ENCODE measurements at places on chromosomes 12 and 14.

GRCh38 chr12:119412811-119413794 lies 78.6 kb downstream of the CCDC60 start:
- peak; percentile 58 for DNase-seq

DNA sequence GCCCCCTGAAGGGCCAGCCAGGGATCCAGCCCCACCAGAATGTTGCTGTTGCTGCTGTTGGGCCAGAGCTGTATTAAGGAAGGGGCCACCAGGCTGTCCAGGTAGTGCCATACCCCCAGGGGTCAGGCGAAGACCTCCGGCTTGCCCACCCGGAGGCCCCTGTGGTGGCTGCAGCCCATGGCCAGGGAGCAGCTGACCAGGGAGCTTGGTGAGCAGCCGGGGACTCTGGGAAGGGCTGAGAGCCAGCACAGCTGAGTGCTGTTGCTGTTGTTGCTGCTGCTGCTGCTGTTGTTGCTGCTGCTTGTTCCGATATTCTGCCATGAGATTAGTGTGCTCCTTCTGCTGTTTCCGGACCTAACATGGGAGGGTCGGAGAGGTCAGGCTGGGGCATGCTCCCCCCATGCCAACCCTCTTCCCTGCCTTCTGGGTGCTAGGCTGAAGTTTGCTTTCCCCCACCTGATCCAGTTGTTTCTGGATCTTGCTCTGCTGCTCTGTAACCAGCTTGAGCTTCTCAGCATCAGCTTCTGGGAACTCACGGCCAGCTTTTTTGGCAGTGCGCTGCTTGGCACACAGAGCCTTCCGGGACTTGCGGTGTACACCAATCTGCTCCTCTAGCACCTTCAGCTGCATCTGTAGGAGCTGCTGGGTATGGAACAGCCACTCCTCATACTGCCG lies 15.2 kb upstream of the PRKAG1 start:
- DNase-seq, result no peak

DNA sequence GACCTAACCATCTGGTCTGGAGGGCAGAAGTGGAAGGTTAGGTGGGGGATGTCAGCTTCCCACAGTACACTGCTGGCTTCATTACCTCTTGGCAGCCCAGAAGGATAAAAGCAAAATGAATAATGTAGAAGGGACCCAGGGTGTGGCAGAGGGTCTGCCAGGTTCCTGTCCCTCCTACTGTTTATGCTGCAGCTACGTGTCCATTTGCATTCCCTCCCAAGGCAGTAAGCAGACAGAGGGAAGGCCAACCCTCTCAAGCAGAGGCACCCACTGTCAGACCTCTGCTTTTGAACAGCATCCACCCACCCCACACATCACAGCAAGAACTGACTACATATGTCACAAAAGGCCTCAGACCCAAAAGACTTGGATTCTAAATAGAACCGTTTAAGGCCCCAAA lies 19.4 kb downstream of the MAX start:
- DNase-seq, result no peak

DNA sequence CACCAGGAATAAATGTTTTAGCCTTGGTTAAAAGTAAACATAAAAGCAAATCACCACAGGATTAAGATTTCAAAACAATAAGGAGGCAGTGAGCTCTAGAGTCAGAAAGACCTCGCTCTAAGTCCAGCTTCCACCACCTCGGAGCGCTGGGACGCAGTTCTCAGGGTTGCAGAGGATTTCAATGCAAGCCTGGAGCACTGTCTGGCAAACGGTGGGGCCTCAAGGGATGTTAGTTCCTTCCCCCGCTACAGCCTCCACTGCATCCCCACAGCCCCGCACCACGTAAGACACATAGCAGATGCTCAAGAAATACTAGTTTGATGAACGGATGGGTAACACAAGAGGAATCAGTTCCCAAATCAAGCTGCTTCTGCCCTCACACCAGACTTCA lies 39.3 kb upstream of the TMCC3 start:
- no peak for DNase-seq

DNA sequence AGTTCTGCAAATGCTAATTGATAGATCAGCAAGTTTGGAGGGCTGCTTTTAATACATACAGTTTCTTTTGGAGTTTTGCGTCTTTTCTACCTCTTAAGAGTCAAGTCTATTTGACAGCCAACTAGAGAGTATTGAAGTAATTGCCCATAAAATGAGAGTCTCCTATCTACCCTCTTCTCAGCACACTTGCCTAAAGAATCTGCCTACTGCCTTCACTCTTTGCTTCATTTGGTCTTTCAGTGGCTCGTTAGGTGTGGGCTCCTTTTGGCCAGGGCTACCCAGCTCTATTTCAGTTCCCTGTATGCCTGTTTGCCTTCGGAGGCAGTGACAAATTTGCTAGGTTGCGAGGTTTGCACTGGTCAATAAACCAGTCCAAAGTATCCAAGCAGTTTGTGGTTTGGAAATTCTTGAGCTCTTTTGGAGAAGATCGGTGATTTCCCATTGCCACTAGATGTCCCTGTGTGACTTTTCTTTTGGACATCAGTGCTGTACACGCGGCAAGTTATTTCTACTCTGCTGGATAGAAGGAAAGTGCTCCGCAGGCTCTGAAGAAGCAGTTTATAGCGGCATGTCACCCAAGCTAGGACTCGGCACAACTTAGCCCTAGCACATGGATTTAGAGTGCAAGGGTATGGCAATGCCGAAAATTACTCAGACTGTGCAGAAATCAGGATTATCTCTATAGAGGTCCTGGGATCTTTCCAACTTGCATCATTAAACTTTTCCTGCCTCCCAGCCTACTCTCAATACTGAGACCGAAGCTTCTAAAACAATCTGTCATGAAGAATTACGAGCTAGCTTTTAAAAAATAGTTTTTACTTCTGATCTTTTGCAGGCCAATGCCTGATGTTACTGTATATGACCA lies 38.6 kb downstream of the MGST1 start:
- peak; percentile 19 for DNase-seq

GRCh38 chr12:113569806-113570205 lies 98.1 kb upstream of the LHX5 start:
- no peak for DNase-seq

GRCh38 chr12:98042668-98043067 lies 472.7 kb upstream of the TMPO start:
- DNase-seq, result no peak

DNA sequence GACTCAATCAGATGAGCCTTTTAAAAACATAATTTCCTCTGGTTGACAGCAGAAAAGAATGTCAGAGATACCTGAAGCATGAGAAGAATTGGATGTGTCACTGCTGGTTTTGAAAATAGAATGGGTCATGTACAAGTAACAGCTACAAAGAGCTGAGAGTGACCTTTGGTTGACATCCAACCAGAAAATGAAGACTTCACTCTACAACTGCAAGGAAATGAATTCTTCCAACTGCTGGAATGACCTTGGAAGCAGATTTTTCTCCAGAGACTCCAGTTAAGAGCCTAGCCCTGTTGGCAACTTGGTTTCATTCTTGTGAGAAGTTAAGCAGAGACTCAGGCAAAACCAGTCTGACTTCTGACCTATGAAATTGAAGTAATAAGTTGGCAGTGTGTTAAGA lies 505.9 kb downstream of the SLC16A7 start:
- DNase-seq, result no peak

- no peak for DNase-seq
These were observed 424 bp downstream of the TEDC1 start for GRCh38 chr14:105491366-105491973.

DNA sequence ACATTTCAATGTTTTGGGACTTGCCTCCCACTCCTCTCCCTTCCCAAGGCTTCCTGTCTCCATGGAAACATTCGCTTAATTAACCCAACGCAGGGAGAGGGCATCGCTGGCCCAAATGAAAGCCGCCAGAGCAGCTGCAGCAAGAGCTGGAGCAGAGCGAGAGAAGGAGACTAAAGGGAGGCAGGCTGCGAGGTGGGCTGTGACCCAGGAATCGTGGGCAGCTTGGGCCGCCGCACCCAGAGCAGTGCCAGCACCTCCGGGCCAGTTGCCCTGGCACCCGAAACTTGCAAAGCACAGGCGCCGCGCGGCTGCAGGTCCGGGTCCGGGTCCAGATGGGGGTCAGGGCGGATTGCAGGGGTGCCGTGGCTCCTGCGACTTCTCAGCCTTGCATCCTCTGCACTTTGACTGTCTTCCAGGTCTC lies 43.5 kb upstream of the PTPRQ start:
- no peak for DNase-seq

- peak; percentile 30 for DNase-seq
These were observed 319.4 kb downstream of the EGLN3 start for GRCh38 chr14:33631441-33631840.

- no peak for DNase-seq
These were observed 334.9 kb upstream of the SFSWAP start for GRCh38 chr12:131375972-131376345.

DNA sequence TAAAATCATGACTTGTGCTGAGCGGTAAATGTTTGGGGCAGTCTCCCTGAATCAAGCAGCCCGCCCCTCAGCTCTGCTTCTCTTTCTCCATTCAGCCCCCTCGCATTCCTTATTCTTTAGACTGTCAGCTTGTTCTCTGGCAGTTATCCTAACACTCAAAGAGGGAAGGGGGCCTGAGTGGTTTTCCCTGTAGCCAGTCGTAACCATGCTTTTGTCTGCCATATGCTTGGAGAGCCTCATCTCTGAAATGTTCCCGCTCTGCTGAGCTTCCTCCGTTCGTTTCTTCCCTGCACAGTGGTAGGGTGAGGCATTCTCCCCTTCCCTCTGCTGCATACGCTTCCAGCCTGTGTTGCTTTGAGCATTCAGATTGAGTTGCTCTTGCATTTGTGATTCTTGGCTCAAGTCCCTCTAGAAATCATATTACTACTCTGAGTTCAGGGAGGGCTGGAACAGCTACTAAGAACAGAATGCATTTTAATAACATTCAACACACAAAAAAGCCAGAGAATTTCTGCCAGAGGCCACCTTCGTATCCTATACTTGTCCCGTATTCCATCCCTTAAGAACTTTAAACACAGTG lies 119.7 kb downstream of the FBXL14 start:
- DNase-seq, result peak; percentile 30

DNA sequence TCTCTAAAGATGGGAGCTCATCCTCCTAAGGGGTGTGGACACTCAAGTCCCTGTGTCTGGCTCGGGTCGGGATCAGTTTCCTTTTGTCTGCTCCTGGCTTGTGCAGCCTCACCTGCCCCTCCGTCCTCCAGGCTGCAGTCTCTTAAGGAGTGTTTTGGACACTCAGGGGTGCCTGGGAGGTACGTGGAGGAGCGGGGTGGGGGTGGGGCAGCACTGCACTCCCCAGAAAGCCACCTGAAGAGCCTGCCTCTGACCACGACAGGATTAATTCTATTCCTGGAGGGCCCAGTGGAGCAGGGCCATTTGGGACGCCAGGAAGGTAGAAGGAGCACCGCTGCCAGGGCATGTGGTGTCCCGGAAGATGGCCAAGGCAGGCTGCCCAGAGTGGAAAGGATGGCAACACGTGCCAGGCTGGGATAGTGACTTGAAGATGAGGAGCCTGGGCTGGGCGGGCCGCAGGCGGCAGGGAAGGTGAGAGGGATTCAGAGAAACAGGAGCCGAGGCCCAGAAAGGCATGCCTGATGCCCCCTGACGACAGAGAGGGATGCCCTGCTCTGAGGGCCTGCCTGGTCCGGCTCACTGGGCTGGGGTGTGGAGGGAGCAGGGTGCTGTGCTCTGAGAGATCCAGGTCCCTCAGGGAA lies 14.8 kb upstream of the LRTM2 start:
- DNase-seq, result no peak

- peak; percentile 97 for DNase-seq
These were observed 454.7 kb downstream of the NPAS3 start for GRCh38 chr14:33393231-33393894.

DNA sequence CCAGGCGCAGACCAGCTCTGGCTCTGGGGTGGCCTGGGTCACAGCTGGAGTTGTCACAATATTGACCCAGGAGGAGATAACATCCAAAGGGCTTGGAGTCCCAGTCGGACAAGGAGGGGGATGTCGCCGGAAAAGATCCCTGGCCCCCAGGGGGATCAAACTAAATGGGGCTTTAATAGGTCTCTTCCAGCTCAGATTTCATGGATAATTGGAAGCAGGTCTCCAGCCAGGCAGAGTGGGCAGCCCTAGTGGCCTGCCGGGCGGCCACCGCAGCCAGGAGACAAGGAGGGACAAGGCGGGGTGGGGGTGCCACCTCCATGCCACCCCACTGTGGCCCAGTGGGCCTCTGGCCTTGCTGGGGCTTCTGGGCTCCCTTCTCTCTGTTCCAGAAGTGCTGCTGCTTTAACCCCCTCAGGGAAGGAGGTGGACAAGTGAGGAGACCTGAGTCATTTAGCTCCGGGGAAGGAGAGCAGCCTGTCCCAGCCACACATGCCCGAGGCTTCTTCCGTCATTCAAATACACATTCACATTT lies 23.1 kb upstream of the PGF start:
- no peak for DNase-seq

DNA sequence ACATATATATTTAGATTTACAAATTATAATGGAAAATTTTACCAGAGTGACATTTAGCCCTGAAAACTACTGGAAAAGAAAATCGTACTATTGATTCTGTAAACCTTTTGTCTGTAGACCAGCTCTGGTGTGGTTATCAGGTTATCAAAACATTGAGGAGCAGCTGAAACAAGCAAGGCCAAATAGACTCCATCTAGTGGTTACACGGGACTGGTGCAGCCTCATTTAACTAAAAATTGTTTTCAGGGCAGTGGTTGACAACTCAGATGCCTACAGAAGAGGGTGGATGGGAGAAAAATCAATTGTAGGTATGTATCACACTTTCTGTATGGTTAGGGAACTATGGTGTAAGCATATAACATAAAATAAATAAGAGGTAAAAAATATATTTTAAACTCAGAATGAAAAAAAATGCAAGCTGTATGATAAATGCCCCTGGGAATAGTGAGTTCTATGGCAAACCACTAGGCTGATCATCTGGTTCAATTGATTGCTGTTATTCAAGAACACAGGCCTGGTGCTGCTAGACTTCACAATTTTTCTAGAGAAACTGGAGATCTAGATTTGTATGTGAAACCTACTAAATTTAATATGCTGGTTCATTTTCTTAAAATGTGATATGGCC lies 51.2 kb downstream of the ACSS3 start:
- DNase-seq, result peak; percentile 58

DNA sequence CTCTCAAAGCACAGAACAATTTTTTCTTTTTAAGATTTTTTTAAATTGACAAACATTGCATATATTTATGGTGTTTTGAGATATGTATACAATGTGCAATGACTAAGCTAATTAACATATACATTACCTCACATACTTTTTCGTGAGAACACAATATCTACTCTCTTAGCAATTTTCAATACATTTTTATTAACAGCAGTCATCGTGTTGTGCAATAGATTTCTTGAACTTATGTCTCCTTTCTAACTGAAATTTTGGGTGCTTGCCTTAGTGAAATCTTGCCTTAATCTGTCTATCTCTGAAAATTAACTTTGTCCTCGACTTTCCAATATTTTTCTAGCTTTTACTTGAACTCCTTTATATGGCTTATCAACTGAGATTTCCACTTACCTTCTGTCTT lies 6.8 kb downstream of the OR10A7 start:
- no peak for DNase-seq

- DNase-seq, result no peak
These were observed 277.4 kb downstream of the PDZRN4 start for GRCh38 chr12:41465526-41465925.

GRCh38 chr12:76967181-76967885 lies 88.5 kb upstream of the CSRP2 start:
- no peak for DNase-seq

GRCh38 chr12:116630762-116631161 lies 71.6 kb downstream of the MAP1LC3B2 start:
- no peak for DNase-seq

All from SHP77 treated with DMSO at 0.1 percent for 48 hours (cell line).